ENCODE measurements at places on chromosomes 6 and 20.

- DNase-seq: no peak
Observed at GRCh38 chr6:14537030-14537429, 419.5 kb downstream of the CD83 start.

GRCh38 chr6:32327103-32327502 lies 44.6 kb downstream of the TSBP1 start:
- no peak for DNase-seq

DNA sequence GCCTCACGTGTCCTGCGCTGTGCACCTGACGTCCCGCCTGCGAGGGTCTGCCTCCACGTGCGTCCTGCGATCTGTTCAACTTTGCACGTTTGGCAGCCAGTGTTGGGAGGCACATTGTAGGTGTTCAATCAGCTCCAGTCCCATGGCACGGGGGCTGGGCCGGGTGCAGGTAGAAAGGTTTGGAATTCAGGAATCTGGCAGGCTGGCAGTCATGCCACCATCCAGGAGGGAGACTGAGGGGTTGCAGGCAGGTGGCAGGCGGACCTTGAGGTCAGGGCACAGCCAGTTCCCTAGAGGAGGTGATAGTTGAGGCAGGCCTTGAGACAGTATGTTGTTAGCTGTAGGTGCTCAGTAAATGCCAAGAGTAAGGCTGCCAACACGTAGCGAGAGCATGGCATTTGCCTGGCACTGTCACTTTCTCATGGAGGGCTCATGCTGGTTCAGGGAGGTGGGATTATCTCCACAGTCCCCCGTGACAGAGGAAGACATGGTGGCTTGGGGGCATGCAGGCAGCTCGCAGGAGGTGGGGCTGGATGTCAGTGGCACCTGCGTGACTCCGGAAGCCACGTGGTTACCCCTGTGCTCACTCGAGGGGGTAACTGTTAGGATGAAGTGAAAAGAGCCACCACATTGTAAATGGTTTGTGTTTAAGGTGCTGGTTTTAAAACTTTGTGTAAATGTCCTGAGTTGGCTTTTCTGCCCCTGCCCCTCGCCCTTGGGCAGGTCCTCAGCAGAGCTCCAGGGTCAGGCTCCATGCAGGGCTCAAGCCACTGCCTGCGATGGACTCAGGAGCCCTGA lies 111.8 kb upstream of the FRMD1 start:
- no peak for DNase-seq

- no peak for DNase-seq
Observed at GRCh38 chr20:37231947-37232630, 29.5 kb downstream of the GHRH start.

DNA sequence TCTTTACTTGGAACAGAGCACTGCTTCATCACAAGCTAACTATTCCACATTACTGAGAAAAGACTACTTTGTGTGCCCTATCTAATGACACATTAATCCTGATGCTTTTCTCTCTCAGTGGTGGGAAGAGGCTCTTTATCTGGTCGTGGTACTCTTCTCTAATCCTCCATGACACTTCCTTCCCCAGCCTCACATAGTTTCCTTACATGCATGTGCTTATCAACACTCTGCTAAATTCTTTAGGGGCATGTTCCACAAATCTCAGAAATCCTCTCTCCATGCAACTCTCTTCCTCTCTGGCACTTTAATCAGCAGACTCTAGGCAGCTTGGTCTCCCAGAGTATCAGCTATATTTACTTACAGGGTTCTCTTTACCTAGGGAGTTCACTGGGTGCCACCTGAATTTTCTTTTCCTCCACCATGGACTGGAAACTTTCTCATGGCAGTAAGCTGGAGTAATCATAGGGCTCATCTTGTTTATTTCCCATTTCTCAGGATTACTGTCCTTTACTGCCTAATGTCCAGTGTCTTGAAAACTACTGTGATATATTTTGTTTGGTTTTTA lies 27.0 kb upstream of the SLC22A2 start:
- DNase-seq: no peak

DNA sequence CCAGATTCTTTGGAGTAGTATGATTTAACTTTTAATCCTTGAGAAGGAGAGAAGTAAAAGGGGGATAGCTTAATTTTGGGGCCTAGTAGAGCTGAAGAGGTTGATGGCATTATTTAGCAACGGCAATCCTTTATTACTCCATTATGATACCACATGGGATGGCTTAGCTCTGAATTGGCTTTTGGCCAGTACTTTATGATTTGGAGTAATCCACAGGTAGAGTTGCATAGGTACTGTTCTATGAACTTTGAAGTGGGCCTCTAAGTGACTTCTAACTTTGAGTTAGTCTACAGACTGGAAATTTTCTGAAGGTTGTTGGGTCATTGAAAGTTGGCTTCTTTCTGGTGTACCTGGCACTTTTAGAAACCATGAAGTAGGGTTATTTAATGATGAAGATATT lies 11.6 kb downstream of the YWHAB start:
- no peak for DNase-seq

GRCh38 chr6:45192556-45192955 lies 135.6 kb upstream of the RUNX2 start:
- DNase-seq: no peak

DNA sequence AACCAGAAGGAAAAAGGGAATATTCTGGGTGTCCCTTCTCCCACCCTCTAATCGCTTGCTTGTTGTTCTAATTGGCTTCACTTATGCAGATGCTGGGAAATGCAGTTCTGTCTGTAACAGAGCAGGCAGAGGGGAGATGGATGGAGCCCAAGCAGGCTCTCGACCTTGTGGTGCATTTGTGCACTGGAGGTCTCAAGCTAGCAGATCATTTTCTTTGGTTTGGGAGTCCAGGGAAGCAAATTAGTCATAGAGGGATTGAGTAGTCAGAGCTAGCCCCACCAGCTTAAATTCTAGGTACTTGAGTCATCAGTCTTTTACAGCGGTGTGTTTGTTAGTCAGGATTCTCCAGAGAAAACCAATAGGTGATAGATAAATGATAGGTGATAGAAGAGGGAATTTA lies 234.7 kb upstream of the ECI2 start:
- DNase-seq: no peak

GRCh38 chr6:170234419-170234818 lies 56.5 kb downstream of the DLL1 start:
- DNase-seq: no peak

DNA sequence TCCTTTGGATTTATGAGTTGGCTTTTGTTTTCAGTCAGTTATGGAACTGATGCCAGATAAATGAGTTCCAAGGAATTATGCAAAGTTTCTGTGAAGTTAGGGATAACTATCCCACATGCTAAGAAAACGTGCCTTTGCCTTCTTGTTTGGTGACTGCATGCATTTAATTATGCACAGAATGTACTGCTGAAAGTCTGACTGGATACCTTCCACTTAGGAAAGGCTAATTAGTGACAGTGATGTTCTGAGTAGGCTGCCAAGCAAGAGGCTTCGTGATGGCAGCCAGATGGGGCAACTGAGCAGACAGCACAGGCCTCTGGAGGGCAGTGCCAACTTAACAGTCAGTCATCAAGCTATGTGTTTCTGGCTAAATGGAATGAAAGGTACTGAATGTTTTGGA lies 289.9 kb downstream of the CD109 start:
- no peak for DNase-seq

DNA sequence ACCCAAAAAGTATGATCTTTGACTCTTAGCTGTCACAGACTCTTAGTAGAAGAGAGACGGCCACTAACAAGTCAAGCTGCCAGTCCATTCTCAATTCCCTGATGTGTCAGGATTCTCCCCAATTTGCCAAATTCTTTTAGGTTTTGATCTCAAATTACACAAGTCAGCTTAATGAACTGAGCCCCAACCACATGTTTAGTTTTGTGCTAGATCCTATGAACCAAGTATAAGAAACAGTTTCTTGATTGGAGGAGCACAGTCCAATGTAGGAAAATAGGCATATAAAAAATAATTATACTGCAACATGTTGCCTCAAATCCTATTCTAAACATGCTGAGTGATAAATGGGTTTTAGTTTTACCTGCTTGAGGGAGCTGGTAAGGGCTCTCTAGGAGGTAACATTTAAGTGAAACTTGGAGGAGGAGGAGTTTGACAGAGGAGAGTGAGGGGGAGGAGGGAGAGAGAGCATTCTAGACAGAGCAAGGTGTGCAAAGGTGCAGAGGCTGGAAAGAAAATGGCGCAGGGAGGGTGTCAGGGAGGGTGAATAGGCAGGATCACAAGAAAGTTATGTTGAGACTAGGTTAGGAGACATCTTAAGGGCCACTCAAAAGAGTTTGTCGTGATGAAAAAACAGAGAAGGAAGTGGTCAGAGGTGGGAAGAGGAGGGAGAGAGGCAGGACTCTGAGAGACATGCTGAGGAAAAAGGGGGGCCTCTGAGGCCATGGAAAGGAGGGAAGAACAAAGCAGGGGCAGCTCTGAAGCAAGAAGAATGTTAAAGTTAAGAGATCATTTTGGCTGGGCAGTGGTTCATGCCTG lies 22.8 kb upstream of the FAM83C start:
- no peak for DNase-seq

- DNase-seq: no peak
Observed at GRCh38 chr6:165944002-165944466, 223.6 kb downstream of the TBXT start.

GRCh38 chr6:137389150-137389704 lies 105.0 kb downstream of the OLIG3 start:
- peak; percentile 88 for DNase-seq

DNA sequence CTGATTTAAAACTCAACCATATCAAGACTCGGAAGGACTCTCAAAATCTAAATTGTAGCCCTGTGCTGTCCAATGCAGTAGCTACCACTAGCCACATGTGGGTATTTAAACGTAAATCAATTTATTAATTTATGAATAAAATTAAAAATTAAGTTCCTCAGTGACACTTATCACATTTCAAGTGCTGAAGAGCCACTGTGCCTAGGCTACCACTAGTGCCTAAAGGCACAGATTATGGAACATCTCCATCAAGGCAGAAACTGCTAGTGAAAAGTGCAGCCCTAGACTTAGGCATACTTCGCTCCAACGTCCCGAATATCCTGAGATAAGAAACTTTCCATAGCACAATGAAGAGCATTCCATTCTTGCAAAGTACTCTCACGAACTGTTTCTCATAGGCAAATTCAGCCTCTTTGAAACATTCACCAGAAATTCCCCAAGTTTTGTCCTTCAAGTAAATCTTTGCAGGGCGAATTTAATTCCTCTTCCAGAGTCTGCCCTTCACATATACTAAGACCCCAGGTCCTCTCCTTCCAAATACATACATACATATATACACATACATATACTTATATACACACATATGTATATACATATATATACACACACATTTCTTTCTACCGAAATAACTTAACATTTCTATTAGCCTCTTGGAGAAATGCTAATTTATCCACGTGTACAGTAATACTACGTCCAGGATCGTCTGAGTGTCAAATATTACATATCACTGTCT lies 1.3 kb downstream of the SUPT3H start:
- no peak for DNase-seq

DNA sequence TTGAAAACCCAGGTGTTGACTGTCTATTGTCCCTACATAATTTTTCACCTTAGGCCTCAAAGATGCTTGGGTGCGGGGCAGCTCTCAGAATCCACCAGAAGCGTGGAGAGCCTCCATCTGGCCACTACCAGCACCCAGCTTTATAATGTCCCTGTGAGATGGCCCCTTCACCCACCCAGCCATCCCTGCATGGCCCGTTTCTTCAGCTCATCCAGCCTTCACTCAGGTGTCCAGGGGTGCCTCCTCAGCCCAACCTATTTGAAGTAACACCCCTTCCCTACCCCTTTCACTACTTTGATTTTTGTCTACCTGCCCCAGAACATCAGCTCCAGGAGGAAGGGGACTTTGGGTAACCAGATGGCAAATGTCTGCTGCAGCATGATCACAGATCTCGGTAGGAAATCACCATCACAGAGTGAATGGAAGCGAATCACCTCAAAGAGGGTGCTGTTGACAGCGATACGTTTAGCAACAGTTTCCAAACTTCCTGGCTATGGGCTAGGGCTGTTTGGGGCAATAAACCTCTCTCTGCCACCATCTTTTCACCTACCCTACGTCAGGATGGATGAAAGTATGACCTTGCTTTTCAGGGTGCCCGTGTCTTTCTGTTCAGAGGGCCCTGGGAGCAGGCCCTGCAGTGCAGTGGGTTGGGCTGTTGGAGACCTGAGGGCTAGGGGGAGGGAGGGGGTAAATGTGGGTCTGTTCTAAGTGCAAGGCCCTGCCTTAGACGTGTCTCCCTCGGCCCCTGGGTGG lies 1.2 kb upstream of the SLC17A9 start:
- DNase-seq: no peak

- DNase-seq: peak; percentile 51
Observed at GRCh38 chr6:127266892-127267645, 405 bp downstream of the RNF146 start.

- no peak for DNase-seq
Observed at GRCh38 chr6:97689078-97689754, 406.2 kb upstream of the MMS22L start.

DNA sequence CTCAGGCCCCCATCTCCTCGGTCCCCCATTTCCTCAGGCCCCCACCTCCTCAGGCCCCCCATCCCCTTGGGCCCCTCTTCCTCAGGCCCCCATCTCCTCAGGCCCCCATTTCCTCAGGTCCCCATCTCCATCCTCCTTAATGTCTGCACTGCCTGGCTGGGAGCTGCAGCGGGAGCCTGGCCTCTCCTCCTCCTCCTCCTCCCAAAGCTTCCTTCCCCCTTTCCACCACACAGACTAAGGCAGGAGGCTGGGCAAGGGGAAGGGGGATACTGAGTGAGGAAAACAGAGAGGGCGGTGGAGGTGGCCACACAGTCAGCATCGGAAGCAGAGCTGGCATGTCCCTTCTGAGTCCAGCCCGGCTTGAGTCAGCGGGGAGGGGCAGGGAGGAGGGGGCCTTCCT lies 122.6 kb upstream of the RPS6KA2 start:
- no peak for DNase-seq

GRCh38 chr6:145621776-145622175 lies 113.5 kb downstream of the EPM2A start:
- DNase-seq: no peak

GRCh38 chr20:1489764-1490436 lies 1.3 kb downstream of the SIRPB2 start:
- DNase-seq: no peak

GRCh38 chr6:16822975-16823717 lies 61.9 kb upstream of the ATXN1 start:
- no peak for DNase-seq

GRCh38 chr6:147588469-147588868 lies 80.0 kb downstream of the SAMD5 start:
- DNase-seq: no peak

DNA sequence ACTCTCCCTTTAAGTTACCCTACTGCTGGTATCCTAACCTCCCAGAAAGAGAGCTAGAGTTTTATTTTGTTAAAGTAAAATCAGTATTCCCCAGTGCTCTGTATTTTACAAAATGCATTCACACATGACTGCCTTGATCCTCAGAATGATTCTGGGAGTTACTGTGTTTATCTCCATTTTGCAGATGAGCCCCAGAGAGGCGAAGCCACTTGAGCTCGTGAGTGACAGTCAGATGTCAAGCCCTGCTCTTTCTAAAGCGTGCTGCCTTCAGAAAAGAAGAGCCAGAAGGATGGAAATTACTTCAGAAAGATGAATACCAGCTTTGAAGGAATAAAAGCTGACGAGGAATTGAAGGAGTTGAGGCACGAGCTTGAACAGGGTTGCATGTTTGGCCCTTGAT lies 14.1 kb upstream of the OSER1 start:
- no peak for DNase-seq

- no peak for DNase-seq
Observed at GRCh38 chr20:3741836-3742458, 9.5 kb downstream of the HSPA12B start.

Data from CD4-positive, alpha-beta T cell treated with Interleukin-2 at 100 ng/mL for 4 hours (primary cell).